ENCODE measurements at places on chromosomes 2 and 18.

DNA sequence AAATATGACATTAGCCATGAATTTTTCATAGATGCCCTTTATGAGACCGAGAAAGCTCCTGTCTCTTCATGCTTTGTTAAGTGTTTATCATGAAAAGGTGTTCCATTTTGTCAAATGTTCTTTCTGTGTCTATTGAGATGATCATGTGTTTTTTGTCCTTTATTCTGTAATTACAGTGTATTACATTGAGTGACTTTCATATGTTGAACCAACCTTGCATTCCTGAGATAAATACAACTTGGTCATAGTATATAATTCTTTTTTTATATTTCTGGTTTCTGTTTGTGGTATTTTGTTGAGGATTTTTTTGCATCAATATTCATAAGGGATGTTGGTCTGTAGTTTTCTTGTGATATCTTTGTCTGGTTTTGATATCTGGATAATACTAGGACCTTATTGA is 52.9 kb upstream of the HPCAL1 start:
- DNase-seq: no peak

GRCh38 chr2:189549449-189549832 is 31.1 kb downstream of the SLC40A1 start:
- no peak for DNase-seq

DNA sequence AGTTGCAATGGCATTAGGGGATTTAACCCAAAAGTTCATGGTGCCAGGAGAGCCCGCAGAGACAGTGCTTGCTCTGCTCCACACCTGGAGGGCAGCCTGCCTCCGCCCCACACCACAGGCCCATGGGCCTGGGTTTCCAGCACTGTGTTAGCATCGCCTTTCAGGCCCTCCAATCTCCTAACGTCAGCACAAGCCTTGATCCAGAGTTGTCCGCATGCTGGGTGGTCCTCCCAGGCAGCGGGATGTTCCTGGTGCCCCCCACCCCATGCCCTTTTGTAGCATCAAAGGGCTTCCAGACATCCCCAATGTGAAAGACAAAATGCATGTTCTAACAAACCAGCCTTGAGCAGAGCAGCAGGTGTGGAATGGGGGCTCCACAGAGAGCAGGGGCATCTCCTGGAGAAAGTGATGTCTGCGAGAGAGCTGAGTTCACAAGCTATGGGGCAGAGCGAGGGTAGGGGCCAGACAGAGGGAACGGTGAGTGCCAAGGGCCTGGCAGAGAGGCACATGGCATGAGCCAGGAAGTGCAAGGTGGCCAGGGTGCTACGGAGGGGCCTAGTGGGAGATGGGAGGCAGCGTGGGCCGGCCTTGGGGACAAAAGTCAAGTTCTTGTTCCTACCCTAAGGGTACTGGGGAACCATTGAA is 119.2 kb downstream of the CYP26B1 start:
- no peak for DNase-seq

GRCh38 chr2:70922235-70923234 is 13.2 kb upstream of the ATP6V1B1 start:
- no peak for DNase-seq

DNA sequence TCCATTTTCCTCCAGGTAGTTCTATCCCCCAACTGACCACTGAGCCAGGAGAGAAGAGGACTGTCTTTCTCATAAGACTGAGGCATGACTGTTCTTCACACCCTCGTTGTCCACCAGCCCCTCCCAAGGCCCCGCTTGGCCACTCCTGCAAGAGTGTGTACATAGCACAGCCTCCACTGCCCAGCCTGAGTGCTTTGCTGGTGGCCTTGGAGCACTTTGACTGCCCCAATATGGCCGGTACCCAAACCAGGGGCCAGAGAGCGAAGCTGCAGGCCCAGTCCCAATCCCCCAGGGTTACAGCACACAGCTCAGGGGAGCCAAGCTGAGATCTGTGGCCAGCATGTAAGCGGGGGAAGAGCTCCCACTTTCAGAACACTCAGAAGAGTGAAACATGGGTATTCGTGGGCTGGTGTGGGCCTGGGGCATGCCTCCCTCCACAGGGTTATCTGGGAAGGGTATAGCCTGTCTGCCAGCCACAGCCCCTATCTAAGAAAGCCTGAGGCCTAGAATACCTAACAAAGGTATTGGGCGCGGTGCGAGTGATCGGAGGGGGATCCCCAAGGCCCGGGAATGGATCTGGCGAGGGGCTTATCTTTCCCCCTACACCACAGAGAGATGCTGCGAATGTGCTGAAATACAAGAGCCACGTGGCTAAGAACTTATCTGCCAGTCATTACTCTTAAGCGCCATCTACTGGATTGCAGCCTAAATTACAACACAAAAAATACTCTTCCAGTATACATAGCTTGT is 163.8 kb downstream of the WDPCP start:
- no peak for DNase-seq

DNA sequence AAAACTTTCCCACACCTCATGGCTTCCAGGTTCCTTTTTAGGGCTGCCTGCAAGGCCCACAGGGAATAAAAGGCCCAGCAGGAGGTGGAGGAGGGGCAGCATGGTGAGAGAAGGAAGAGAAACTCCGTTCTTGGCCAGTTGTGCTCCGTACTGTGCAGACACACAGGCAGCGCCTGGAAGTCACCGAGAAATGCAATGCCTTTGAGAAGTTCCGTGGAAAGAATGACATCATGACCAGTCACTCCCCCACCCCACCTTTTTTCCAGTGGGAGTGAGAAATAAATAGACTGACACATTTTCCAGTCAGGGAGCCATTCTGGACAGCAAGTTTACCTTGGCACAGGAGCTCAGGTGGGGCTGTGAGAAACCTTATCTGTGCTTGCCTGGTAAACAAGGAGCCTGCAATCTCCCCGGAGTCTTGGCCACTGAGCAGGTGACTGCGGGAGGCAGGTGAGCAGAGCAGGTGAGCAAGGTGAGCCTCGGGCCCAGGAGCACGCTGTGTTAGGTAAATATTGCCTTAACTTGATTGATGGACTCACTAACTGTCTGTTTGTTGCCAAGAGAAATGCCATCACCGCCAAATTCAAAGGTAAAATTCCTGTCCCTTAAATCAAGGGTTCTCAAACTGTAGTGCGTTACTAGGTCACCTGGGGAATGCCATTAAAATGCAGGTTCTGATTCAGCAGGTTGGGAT is 13.5 kb upstream of the LBH start:
- DNase-seq: no peak

DNA sequence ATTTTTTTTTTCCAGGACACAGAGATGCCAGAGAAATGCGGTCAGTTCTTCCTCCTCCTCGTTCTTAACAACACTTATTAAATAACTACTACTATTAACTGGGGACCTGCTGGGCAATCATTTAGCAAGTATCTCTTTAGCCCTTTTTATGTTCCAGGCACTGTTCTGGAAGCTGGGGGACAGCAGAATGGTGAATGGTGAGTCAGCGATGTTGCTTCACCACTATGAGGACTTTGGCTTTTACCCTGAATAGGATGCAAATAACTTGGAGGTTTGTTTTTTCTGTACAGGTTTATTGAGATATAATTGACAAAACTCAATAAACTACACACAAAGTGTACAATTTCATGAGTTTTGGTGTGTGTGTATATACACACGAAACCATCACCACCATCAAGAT is 179.9 kb upstream of the MSH6 start:
- DNase-seq: no peak

DNA sequence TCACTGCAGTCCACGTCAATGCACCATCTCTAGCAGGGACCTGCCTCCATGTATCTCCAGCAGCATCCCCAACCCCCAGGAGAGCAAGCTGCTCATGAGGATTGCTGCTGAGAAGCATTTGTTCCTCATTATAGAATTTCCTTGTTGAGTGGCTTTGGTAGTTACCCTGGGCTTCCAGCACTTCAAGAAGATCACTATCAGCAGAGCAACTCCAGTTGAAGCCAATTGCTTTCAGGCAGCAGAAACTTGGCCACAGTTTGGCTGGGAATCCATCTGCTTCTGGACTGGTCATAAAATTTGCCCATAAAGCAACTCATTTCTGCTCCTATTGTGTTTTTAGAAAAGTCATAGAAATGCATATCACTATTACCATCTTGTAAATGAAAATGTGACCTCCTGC is 17.4 kb downstream of the TRPM8 start:
- DNase-seq: no peak

DNA sequence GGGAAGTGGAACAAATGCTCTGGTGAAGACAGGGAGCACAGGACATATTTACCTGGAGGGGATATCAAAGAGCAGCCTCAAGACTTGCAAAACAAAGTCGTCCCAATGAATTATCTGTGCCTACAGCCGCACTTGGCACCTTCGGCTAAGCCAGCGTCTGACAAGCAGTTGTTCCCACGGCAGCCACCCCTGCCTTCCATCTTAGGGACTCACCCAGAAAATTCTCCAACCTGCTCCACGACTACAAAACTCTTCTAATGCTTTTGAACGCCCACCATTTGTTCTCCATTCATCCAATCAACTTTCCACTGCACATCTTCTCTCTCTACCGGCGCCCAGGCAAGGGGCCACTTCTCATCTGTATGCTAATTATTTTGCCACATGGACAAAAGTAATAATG is 7.0 kb downstream of the MYT1L start:
- no peak for DNase-seq

DNA sequence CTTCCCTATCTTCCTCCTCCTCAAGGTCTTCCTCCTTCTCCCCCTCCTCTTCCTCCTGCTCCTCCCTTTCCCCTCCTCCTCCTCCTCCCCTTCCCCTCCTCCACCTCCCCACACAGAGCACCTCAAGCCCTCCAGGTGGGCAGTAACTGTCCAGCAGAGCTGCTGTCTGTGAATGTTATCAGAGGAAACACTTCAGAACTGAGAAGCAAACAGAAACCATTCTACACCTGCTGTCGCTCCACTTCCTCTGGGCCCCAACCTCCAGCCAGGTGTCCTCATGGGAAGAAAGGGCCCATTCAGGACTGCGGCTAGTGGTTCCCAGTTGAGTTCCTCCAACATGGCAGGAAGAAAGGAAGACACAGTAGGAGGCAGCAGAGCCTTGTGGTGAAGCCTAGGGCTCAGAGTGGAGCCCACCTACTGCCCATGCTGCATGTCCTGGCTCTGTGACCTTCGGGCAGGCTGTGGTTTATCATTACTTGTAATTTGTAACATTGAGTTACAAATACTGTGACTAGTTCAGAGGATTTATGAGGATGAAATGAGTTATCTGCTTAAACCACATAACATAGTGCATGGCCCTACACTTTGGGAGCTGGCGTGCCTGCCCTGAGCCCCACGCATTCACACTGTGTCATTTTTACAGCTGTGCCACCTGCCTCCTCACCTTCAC is 165.9 kb upstream of the ID2 start:
- no peak for DNase-seq

DNA sequence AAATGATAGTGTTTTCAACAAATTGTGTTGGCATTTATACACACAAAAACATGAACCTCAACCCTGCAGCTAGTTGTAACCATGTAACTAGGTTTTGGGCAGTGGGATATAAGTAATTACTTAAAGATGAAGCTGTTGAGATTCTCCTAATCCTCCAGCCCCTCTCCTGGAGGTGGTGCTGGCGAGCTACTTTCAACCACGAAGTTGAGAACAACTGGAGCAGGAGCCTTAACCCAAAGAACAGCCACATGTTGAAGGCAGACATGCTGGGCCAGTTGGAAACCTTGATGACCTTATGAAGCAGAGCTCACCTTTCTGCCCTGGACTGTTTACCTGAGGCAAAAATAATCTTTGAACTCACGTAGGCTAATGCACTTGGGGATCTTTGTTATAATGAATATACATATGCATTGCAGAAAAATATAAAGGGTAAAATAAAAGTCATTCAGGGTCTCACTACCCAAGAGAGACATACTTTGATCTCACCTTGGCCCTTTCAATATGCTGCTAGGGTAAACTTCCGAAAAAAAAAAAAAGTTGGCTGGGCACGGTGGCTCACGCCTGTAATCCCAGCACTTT is 89.6 kb upstream of the NPAS2 start:
- peak; percentile 5 for DNase-seq

GRCh38 chr2:241851325-241852115 is 7.2 kb downstream of the PDCD1 start:
- no peak for DNase-seq

GRCh38 chr2:238657132-238658053 is 190.5 kb upstream of the TWIST2 start:
- DNase-seq: no peak

GRCh38 chr18:10121028-10121427 is 207.2 kb downstream of the VAPA start:
- no peak for DNase-seq

GRCh38 chr2:51079945-51080344 is 48.0 kb upstream of the NRXN1 start:
- DNase-seq: no peak

DNA sequence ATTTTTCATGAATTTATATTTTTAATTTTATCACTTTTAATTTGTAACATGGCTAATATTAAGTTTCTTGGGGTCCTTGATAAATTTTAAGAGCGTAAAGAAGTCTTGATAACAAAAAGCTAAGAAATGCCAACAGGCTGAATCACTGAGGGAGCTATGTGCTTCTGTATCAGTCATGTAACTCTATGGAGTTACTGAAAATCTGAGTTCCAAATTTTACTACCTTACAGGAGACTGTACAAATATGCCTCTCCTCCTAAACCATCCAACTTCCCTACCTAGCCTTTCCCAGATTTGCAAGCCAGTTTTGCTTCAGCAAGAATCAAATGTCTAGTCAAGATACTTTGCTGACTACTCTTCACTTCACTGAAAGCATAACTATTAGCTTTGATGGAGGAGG is 35.7 kb downstream of the FEZ2 start:
- no peak for DNase-seq

Data from T follicular helper cell (primary cell).